ENCODE measurements at places on chromosomes 6 and 20.

DNA sequence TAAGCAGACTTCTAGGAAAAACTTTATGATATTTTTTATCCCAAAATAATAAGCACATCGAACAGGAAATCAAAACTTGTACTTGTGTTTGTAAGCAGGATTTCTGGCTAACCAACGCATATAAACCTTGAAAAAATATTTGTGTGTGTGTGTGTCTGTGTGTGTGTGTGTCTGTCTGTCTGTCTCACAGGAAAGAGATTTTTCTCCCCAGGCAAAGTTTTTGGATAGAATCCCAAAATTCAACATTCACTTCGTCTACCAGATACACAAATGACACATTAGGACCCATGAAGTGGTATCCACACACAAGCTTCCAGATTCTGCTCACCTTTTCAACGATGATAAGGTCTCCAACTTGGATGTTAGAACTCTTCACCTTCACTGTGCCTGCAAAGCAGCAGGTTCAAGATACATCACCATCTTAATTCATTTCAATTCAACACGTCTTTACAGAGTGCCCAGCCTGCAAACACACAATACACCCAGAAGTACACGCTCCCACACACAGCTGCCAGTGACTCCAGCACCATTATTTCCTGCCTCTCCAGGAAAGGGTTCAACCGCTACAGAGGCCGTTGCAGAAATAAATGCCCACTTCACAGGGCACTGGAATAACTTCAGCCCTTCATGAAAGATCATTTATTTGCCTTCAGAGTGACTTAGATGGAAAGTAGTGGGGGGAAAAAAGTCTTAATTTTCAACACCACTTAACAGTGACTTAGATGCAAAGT lies 70.9 kb downstream of the ATP9A start:
- no peak for DNase-seq

DNA sequence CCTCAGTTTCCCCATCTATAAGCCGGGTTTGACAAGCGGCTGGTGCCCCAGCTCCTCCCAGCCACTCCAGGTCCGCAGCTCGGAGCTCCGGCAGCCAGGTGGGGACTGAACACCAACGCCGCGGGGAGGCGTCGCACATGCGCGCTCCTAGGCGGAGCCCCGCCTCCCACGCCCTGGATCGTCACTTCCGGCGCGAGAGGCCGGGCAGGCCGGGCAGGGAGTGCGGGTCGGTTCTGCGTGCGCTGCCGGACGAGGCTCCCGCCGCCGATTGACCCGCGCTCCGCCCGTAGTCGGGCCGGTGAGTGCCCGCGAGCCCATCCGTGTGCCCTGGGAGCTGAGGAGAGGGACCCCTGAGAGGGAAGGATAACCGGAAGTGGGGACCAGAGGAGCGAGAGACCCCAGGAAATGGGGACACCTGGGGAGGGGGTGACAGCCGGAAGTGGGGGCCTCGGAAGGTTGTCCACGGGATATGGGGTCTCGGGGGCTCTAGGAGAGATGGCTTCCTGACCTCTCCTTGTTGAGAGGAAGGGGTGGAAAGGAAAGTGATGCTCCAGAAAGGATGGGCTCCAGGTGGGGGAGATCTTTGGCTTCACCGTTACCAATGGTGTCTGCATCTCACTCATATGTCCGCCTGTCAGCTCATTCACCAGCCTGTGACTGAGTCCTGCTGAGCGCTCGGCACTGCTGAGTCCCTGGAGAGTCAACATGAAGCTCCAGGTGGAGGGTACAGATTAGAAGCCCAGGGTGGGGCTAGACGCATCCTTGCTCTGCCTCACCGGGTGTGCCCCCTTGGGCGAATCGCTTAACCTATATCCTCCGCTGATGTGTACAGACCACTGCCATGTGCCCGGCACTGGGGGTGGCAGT lies at the start of gene TTPAL:
Gene TTPAL, plus strand, starts transcription at position 181 of the 867 bp plus-strand sequence. CDS start 4,126 bp downstream, outside the sequence.
- peak; percentile 90 for DNase-seq

DNA sequence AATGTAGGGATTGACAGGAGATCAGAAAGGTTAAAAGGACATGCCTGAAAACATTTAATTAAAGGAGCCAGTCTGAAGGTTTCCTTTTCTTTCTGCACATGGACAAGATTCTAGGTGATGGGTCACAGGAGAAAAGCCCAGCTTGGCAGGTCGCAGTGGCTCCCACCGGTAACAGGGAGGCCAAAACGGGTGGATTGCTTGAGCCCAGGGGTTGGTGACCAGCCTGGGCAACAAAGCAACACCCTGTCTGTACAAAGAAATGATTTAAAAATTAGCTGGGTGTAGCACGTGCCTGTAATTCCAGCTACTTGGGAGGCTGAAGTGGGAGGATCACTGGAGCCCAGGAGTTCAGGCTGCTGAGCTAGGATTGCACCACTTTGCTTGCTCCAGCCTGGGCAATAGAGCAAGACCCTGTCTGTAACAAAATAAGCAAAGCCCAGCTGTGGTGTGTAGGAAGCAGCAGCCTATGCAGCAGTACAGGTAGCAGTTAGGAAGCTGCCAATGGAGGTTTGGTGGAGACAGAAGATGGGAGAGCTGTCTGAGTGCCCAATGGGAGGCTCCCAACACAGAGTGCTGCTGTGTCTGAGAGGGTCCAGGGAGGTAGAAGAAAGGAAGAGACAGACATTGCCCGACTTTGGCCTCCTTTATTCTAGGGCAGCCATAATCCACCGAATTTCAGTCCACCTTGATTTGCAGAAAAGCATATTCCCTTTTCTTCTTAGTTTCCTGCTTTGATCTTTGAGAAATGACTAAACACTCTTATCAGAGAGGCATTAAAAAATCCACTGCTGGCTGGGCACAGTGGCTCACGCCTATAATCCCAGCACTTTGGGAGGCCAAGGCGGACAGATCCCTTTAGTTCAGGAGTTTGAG lies 7.1 kb upstream of the AP5S1 start:
- no peak for DNase-seq

DNA sequence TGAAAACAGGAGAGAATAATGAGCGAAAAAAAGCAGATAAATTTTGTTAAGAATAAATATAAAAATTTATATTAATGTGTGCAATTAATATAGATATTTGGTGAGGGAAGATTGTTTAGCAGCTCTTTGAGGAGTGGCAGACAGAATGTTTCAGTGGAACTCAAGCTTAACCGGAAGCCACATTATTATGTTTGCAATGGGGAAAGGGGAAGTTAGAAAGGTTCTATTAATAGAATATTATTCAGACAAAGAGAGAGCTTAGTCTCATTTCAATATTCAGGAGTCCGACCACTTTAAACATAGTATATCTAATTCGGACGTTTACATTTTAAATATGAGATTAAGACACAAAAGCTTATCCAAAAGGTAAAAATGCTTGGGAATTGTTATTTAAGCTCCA lies 81.6 kb upstream of the KHDRBS2 start:
- DNase-seq, result no peak

- no peak for DNase-seq
These were observed 194.1 kb downstream of the SYNDIG1 start for GRCh38 chr20:24663496-24663895.

DNA sequence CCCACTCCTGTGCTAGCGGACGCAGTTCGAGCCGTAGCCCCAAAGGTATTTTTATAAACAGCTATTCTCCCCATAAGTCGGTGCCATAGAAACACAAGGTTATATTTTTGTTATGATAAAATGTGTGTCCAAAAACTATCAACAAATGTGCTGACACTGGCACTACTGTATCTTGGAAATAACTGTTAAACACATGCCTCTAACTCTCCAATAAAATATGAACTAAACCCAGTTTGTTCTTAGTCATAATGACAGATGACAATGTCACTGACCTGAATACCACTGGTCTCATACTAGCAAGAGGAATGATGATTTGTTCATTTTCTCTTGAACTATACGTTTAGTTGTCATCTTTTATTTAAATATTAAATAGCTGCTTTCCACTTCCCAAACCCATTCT lies 51.4 kb upstream of the NUP153 start:
- DNase-seq, result no peak

GRCh38 chr6:31903957-31904356 lies 2.1 kb upstream of the ZBTB12 start:
- no peak for DNase-seq

DNA sequence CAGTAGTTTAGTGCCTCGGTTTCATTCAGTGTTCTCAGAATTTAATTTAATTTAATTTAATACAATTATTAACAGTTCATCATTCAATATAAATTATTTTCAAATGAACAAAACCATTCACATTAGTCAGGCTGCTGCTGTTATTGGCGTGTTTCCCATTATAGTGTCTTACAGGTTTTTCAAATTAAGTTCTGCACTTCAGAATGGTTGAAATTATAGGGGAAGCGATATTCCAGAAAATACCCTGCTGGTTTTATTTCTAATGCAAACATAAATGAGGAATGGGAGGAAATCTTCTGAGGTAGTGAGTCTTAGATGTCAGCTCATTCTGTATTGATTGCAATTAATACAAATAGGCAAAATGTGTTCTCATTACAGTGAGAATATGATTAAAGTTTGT lies 37.6 kb downstream of the OPN5 start:
- DNase-seq, result no peak

DNA sequence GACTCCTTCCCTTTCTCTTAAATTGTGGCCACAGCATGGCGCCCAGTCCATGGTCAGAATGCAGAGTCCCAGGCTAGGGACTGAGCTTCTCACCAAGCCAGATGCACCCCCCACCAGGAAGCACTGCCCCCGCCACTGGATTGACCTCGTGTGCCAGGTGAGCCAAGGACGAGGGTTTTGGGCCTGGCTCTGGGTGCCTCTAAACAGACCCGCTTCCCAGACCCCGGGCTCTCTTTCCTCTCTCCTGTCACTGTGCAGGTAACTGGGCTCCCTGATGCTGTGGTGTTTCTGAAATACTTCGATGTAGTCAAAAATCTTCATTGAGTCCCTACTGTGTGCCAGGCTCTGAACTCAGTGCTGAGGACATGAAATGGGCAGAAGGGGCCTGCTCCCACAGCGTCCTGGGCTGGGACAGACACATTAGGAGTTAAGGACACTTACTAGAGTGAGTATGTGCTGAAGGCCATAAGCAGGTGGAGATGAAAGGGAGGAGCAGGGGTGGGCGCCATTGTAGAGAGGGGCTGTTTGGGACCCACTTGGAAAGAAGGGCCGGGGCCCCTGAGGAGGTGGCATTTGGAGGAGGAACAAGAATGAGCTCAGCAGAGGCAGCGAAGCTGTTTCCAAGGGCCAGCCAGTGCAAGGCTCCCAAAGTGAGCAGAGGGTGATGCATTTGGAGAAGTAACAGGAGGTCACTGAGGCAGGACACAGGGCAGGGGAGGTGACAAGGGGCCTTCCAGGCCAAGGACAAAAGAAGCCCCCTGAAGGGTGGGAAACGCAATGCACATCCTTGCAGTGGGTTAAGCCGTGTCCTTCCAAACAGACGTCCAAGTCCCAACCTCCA lies 217.1 kb downstream of the ANKRD60 start:
- no peak for DNase-seq

- DNase-seq, result no peak
These were observed 18.8 kb downstream of the KCNK5 start for GRCh38 chr6:39210450-39210849.

- no peak for DNase-seq
These were observed 529.5 kb downstream of the PRKN start for GRCh38 chr6:162198076-162198475.

DNA sequence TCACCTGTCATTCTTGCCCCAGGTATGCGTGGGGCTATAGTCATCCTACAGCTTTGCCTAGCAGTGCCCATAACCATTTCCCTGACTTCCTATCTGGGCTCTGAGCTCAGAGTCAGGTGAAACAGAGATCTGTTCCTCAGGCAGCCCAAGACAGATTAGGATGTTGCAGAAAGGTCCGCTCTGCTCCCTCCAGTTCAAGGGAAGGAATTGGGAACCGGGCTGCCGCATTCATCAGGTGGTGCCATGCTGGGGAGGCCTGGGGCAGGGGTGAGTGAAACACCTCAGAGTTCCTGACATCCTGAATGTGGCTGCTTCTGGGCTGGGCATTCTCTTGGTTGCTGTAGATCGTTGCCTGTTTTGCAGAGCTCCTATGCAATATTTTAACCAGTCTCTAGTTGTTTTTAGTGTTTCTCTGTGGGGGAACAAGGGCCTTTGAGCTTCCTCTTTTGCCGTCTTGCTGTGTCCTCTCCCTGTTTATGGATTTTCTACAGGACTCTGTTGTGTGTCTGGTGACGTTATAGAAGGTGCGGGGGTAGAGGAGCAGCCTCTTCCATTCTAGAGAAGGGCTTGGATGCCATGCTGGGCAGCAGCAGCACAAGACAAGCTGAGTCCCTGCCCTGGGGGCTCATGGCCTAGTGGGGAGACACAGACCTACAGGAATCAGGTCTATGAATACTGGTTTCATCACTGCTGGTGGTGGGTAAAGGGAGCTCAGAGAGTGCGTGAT lies 9.2 kb downstream of the ENTPD6 start:
- DNase-seq, result no peak

- no peak for DNase-seq
These were observed 963.3 kb upstream of the GJE1 start for GRCh38 chr6:141169419-141169818.

DNA sequence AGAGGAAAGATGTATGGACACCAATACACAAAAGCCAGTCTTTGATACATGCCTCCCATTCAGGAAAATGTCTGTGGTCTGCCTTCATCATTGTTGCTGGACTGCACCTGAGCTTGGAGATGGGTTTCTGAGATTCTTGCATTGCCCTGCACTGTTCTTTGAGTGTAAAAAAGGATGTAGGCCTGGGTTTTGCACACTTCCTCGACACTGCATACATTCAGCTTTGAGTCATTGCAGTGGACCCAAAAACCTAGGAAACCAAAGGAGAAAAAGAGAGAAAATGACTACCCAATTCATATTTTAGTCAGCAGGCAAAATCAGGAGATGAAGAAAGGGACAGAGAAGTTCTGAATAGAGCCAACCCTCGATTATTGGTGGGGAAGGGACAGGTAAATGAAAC lies 9.0 kb downstream of the TOMM6 start:
- no peak for DNase-seq

Measured in immature natural killer cell (primary cell).